T47D (cell line): ENCODE measurements at places on chromosomes 3 and 15.

- no peak for DNase-seq
Measured at GRCh38 chr15:80476036-80476435, 71.9 kb downstream of the ARNT2 start.

DNA sequence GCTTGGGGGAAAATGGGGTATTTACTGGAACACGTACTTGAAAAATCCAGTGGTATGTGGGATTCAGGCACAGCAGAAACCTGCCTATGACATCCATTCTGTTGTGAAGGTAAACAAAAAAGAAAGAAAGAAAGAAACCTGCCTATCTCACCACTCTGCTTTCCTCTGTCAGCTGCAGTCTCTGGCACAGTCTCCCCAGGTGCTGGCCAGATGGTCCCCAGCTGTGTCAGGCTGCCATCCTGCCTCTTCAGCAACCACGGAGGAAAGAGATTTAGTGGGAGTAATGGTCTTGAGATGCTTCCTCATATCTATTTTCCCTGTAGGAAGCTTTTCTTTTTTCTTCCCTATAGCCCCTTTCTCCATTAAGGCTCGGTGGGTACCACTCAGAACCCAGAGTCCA lies 2.5 kb upstream of the PXYLP1 start:
- no peak for DNase-seq

- DNase-seq = no peak
Measured at GRCh38 chr3:177041730-177042551, 155.3 kb downstream of the TBL1XR1 start.

- DNase-seq = no peak
Measured at GRCh38 chr3:108488631-108489030, 21.8 kb downstream of the MYH15 start.

DNA sequence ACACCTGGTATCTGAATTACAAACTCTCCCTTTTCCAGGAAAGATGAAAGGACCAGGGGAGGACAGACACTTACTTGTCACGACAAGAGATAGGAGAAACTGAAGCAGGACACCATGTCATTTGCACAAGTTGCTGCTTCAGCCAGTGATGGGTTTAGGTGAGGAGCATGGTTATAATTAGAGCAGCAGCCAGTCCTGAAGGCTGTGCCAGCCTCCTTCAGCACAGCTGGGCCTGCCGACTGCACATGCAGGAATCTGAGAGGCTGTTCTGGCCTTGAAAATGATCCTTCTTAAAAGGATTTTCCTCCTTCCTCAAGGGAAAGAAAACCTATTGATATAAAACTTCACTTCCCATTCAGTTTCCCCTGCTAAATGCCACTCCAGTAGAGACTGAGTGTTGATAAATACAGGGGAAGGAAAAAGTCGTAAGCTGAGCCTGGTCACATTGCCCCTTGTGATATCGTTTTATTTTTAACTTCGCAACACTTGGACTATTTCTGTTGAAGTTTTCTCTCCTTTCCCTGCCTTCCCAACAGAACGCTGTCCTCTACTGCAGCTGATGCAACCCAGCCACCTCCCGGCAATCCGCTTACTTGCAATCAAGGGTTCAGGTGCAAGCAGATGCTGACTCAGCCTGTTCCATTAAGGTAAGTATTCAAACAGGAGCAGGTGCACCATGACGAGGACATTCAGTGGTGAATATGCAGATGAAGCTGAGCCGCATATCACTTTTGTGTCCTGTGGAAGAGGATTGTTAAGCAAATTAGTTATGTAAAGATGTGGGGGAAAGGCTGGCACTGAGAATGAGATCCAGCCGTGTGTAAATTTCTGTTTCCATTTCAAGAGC lies at the start of gene FBXO40:
Gene FBXO40, plus strand, starts transcription at position 524 of the 847 bp plus-strand sequence. CDS start 27,197 bp downstream, outside the sequence.
- no peak for DNase-seq

GRCh38 chr3:178754852-178755510 lies 218.7 kb downstream of the KCNMB2 start:
- no peak for DNase-seq

DNA sequence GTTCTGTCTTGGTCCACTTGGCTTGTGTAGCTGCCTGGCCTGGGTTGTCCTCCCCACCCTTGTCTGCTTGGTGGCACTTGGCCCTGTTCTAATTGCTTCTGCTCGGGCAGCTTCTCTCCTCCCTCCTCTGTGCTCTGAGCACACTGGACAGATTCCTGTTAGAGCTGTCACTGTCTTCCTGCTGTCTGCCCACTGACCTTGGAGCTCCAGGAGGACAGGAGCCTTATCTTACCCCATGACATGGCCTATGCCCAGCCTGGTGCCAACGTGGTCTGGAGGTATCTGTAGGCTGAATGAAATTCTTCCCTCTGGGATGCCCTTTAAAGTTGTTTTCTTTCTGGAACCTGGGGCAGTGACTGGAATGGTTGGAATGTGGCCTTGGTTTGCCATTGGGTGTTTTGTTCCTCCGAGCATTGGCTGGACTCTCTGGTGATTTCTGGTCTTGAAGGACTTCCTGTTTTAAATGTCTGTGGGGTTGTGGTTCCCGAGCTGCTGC lies 94.1 kb downstream of the FAM43A start:
- DNase-seq = peak; percentile 92

- peak; percentile 33 for DNase-seq
Measured at GRCh38 chr3:149273096-149273751, 51.6 kb upstream of the CP start.

DNA sequence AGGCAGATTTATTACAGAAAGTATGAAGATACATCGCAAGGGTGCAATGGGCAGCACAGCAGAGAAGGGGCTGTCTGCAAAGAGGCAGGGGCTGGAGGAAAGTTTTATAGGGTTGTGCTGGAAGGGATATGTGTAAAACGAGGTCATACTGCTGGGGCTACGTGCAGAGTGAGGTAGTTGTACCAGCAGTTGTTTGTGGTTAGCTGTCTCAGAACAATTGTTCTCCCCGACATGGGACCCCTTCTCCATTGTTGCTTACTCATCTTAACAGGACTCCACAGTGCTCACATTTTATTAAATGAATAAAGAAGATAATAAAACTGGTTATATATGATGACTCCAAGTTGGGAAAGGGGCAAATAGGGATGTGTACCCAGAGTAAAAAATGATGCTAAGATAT lies 49.4 kb downstream of the GTPBP8 start:
- DNase-seq = no peak

DNA sequence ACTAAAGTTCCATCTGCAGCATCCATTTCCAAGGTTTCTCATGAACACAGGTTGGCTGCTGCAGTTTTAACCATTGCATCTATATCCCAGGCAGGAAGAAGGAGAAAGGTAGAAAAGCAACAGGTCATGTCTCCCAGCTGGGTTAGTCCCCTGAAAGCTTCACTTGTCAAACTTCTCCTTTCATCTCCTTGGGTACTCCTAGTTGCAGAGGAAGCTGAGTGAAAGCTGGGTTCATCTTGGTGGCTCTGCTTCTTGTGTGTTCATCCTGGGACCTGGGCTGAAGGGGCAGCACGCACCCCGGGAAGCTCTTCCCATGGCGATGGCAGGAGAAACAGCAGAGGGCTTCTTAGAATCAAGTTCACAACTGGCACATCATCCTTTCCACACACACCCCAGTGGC lies 61.3 kb upstream of the NR2C2 start:
- no peak for DNase-seq

GRCh38 chr3:125087768-125088391 lies 32.1 kb upstream of the HEG1 start:
- no peak for DNase-seq

DNA sequence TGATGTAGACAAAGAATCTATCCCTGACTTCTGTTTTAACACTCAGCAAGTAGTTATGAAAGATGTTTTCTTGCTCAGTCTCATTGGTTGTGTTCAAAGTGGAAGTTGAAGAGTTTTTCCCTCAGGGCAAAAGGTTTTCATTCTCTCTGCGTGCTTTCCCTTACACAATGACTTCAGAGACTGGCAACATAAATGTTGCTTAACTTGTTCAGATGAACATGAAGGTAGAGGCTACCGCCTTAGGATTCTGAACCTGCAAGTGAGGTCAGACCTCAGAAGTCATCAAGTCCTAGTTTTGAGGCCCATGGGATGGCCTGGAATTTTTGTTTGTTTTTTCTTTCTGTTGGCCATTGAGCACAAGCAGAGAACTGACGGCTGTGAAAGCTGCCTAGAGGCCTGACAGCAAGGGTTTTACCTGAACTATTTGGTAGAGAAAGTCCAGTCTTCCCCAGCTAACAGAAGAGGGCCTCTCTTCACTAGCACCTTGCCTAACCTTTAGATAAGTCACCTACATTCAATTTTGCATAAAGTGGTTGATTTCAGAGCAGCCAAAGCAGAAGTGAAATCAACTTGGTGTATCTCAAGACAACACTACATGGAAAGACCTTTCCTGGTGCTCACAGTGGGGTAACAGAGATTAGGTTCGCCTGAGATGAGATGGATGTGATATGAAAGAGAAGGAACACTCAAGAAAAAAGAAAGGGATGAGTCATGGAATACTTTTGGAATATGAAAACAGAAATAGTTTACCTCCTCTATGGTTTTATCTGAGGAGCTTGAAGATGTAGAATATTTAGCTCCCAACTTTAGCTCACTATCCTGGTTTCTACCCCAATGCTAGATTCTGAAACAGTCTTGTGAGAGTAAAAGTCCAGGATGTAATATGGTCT lies 53.6 kb upstream of the AP4E1 start:
- peak; percentile 91 for DNase-seq

GRCh38 chr3:14343338-14344112 lies 58.9 kb upstream of the SLC6A6 start:
- no peak for DNase-seq

DNA sequence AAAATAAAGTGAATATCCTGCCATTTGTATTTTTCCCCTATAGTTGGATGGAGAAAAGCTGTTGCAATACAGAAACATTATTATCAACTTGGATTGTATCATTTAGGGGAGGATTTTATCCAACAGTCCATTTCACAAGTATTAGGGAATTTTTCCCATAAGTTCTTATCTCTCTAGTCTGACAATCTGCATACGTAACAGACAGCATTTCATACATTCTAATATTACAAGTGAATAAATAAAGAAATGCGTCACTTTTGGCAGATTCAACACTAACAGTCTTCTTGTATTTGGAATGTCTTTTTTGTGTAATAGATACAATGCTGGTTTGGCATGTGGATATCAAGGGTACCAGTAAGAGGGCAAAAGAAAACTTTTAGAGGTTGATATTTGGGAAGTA lies 795.3 kb upstream of the ARRDC4 start:
- no peak for DNase-seq

DNA sequence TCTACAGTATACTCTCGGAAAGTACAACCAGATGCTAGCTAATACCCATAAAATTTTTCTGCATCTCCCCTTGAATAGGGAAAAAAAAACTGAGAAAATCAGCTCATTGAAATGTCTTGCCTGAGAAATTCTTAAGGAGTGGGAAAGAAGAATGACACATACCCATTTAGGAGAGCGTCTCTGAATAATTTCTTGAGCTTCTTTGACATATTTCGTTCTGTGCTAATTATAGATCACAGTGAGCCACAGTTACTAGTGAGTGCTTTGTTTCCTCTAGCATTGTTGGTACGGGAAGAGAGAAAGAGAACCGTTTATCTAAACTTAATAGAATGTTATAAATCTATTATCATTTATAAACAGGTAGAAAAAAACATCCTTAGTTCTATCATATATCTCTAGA lies 588.4 kb downstream of the UNC13C start:
- no peak for DNase-seq

- DNase-seq = no peak
Measured at GRCh38 chr3:73523661-73524060, 101.1 kb downstream of the PDZRN3 start.

GRCh38 chr3:186044968-186045367 lies 63.9 kb downstream of the ETV5 start:
- no peak for DNase-seq

DNA sequence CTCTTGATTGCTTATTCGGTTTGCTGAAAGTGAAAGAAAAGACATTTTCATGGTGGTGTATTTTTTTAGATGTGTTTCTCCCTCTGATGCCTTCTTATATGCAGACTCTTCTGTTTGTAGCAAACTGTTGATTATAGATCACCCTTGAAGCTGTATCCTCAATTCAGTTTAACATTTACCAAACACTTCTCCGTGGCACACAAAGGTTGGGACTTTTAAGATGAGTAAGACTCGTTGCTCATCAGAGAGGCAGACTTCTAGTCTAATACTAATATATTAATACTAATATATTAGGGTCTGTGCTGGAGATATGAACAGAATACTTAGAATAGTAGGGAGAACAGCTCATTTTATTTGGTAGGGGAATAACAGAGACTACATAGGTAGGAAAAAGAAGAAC lies 32.8 kb downstream of the RASA2 start:
- no peak for DNase-seq

DNA sequence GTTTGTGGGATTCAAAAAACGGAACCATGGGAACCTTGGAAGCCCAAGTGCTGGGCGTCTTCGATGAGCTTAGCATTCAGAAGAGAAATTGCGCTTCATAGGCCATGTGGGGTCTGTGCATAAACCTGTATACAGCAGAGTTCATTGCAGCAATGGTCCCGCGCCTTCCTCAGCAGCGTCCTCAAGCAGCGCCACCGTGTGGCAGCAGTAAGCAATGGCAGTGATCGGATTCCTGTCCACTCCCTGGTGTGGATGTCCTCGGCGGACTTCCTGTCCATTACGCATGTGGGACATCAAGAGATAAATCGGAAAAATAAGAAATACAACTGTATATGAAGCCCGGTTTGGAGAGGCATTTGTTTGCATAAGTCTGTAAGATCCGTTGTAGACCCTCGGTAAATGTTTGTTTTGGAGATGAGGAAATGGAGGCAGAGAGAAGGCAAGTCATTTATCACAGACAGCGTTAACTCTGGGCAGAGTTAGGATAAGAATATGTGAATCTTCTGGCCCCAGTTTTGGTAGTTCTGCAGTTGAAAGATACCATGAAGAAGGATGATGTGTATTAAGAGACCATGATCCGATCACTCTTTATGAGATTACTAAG lies 57.7 kb downstream of the CNTN4 start:
- DNase-seq = peak; percentile 62

- no peak for DNase-seq
Measured at GRCh38 chr15:86645925-86646500, 566.3 kb downstream of the AGBL1 start.

- no peak for DNase-seq
Measured at GRCh38 chr3:134622806-134623365, 27.9 kb downstream of the KY start.
